AG09309 (cell line): ENCODE measurements at places on chromosomes 7 and 10.

DNA sequence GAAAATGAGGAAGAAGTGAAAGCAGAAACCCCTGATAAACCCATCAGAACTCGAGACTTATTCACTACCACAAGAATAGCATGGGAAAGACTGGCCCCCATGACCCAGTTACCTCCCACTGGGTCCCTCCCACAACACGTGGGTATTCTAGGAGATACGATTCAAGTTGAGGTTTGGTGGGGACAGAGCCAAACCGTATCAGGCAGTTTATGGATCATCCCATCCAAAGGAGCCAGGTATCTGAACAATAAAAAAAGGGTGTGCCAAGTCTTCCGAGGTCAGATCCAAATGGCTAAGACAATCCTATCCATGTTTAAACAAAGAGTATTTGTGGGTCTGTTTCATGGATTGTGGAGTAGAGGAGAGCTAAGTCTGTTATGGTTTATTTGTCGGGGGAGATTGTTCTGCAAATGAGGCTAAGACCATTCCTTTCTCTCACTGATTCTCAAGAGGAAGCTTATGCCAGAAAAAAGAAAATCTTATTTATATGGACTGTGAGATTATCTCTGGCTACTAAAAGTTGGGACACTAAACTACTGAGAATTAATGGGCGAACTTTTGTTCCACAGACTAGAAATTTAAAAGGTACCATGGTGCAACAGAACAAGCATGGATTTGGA lies 203.7 kb downstream of the IPMK start:
- no peak for DNase-seq

GRCh38 chr7:112452102-112452888 lies 2.0 kb downstream of the IFRD1 start:
- DNase-seq = no peak

DNA sequence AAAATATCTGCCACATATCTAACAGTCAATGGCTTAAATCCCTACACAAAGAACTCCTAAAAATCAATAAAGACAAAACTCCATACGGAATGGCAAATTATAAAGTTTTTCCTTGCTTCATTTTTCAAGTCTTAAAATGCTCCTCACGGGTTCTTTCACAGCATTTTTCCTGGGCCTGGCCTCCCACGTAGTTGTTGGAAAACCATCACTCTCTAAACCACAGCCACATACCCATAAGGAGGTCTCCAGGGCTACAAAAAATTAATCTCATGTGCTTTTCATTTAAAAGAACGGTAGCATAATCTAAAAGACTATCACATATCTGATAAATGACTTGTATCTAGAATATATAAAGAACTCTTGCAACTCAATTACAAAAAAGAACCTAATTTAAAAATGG lies 2.9 kb downstream of the COA1 start:
- DNase-seq = no peak

DNA sequence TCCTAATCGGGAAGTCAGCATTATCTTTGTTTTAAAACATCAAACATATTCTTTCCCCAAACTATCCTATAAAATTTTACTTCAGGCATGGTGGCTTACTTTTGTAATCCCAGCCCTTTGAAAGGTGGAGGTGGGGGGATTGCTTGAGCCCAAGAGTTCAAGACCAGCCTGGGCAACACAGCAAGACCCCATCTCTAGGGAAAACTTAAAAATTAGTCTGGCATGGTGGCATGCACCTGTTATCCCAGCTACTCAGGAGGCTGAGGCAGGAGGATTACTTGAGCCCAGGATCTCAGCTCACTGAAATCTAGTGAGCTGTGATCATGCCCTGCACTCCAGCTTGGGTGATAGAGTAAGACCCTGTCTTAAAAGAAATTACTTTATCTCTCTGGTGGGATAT lies 4.9 kb downstream of the CLDN12 start:
- DNase-seq = no peak

DNA sequence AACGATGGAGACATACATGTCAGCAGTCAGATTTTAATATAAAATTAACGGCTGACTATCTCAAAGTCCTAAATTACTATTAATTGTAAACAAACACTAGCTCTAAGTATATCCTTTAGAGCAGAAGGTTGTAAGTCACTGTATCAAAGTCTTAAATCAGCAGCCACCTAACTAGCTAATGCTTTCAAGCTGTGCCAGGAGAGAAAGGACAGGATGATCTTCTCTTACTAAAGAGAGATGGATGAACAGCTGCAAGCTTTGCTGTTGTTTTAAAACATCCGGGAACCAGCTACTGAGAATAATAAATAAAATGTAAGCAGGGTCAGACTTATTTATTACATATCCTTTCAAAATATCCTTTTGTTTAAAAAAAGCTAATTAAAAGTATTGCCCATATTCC lies 24.0 kb upstream of the ABLIM1 start:
- no peak for DNase-seq
